ENCODE measurements at places on chromosomes 12 and 14.

GRCh38 chr12:102033991-102034745, 27.6 kb downstream of the WASHC3 start:
- DNase-seq: no peak

DNA sequence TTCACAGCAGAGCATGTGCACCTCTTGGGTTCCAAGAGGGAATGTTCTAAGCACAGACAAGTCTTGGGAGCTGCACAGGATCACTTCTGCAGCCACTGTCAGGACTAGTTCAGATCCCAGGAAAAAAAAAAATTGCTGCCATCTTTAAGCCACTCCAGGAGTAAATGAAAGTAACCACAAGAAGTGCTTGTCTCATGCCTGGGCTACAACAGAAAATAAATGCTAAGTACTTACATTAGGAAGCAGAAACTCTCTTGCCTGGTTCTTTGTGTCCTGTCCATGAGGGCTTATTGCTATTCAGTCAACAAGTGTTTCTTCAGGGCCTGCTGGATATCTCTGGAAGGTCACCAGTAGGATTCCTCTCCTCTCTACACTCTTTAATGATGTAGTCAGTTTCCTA, 176.1 kb downstream of the KTN1 start:
- DNase-seq: no peak

GRCh38 chr14:23694085-23694948, 58.2 kb downstream of the DHRS2 start:
- no peak for DNase-seq

GRCh38 chr12:10136637-10137205, 6.7 kb upstream of the CLEC7A start:
- no peak for DNase-seq

- no peak for DNase-seq
Observed at GRCh38 chr12:107027636-107028053, 40.7 kb upstream of the MTERF2 start.

- no peak for DNase-seq
Observed at GRCh38 chr12:120485961-120486881, 9.7 kb upstream of the DYNLL1 start.

- DNase-seq: no peak
Observed at GRCh38 chr14:57928732-57929131, 62.8 kb upstream of the SLC35F4 start.

DNA sequence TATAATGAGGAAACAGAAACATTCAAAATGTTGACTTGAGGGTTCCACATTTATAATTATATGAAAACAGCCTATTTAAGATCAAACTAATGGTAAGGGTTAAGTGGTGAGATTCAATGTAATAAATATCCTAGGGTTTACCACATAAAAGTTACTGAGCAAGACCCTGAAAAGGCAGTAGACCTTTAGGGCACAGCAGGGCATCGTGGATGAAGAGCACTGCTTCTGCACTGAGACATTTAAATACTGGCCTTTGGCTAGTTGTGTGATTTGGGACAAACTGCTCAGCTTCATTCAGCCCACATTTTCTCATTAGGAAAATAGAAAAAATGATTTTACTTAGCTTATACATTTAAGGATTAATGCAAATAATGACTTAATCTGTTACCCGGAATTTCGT, 42.0 kb downstream of the CNTN1 start:
- DNase-seq: no peak

DNA sequence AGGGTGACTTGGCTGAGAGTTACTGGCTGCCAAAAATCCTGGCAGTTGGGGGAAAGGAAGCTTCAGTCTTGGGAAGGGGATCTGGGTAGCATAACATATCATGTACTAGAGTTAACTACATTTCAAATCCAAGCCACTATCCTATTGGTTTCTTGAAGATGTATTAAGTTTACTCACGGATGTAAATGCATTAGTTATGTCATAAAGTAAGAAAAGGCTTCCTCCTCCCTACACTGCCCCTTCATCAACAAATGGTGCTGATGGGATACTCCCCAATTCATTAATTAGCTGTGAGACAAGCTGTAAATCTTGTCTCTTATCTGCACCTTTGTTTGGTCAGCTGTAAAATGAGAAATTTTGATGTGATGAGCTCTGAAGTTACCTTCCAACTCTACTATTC, 150.1 kb upstream of the SOX5 start:
- no peak for DNase-seq

- no peak for DNase-seq
Observed at GRCh38 chr12:123278101-123278627, 6.5 kb upstream of the CDK2AP1 start.

GRCh38 chr14:71117839-71118743, 210.8 kb downstream of the PCNX1 start:
- no peak for DNase-seq

DNA sequence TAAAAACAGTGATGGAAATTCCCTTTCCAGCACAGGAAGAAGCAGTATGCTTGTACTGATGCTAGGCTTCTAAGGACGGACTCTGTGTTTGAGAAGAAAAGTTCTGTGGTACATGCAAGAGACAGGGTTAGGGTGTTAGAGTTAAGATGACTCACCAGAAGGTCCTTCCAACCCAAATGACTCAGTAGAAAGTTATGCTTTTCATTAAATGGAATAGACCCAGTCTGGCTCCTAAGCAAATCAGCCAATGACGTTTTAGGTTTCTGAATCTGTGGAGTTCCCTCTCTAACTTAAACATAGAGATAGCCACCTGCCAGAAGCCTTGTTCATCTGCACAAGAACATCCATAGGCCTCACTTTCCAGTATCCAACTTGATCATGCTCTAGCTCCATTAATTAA, 5.7 kb downstream of the PTHLH start:
- no peak for DNase-seq

DNA sequence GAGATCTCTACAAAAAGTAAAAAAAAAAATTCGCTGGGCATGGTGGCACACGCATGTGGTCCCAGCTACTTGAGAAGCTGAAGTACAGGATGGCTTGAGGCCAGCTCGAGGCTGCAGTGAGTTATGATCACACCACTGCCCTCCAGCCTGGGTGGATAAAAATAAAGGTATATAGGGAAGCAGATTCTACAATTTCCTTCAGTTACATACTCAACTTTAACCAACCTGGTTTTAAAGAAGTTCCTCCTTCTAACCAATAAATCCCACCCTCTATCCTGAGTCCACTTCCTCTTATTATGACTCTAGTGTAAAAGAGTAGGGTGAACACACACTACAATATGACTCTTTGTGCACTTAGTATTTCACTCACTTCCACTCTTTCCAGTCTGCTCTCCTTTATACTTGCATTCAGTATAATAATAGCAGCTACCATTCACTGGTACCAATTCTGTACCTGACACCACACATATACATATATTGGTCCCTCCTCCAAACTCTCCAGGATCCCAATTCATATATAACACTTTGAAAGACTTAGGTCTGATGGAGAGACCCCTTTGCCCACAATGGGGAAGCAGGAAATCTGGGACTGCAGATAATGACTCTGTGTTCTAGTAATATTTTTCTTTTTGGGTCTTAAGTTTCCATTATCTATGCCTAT, 2.3 kb downstream of the ARF3 start:
- DNase-seq: no peak

DNA sequence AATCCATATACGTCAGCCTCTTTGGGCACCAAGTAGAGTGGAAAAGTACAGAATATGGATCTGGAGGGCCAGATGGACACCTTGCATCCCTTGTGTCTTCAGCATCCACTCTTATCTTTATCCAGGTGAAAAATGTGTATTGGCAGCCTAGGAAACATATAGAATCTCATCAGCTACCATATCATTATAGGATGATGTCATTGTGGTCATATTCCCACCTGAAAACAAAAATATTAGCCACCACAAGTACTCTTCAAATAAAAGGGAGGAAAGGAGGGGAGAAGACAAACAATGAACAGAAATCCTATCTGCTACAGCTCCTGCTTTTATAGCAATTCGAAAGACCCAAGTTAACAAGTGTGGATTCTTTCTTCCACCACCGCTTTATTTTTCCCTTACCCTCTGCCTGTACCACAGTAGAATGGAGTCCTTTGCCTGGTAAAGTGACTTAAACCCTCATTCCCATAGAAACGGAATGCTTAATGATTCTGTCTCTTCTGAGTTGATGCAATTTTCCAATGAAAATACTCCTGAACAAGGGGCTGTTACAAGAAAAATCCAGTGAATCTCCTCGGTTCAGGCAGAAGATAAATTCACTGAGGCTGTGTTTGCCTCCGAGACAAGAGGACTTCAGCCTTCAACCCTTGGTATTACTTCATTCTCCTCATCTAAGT, 13.8 kb upstream of the IL26 start:
- DNase-seq: no peak

GRCh38 chr12:24728366-24728765, 220.5 kb downstream of the BCAT1 start:
- DNase-seq: no peak

DNA sequence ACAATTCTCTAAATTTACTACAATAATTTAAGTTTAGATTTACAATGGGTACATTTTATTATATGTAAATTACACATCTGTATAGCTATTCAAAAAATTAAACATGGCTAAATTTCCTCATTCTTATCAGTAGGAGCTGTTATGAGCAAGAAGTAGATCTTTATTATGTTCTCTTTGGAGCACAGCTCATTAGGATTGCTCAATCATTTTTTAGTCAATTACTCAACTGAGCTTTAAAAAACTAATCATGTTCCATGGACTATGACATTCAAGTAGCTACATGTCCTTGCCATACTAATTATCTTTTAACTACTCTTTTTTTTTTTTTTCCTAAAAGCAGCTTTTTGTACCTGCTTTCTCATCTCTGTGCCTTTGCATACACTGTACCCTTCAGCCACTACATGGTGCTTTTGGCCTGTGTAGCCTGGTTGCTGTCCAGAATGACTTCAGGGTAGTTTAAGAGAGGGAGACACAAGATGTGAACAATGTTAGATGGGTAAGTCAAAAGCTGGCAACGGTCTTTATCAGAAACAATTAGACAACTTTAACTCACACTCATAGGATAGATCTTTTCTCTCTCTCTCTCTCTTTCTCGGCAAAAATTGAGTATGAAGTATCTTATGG, 69.0 kb downstream of the SSPN start:
- DNase-seq: no peak

DNA sequence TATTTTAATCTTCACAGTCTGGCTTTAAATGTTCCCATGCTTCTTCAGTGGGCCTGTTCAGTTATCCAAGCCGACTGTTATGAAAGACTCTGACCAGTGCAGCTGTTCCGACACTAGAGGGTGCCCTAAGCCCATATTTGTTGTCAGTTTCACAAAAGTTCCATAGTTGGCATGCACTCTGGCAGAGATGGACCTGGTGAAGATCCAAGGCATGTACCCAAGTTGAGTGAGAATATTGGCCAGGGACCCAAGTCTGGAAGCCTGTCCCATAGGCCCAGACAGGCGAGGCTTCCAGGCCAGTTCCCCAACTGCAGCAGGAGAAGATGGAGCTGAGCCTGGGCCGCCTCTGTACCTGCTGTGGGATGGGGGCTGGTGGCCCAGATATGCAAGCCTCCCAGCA, 27.4 kb upstream of the GUCY2C start:
- peak; percentile 52 for DNase-seq

DNA sequence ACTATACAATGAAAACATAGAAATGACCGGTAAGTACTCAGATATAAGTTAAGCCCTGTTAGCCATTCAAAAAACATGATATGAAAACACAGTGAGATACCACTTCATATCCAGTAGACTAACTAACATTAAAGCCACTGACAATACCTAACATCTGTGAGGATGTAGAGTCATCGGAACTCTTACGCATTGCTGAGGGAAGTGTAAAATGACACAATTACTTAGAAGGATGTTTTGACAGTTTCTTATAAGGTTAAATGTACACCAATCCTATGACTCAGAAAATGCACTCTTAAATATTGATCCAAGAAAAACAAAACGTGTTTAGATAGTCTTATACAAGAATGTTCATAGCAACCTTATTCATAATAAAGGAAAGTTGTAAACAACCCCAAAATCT, 782.9 kb downstream of the BCL11B start:
- DNase-seq: no peak

- DNase-seq: no peak
Observed at GRCh38 chr14:38290601-38291188, 34.8 kb upstream of the CLEC14A start.

DNA sequence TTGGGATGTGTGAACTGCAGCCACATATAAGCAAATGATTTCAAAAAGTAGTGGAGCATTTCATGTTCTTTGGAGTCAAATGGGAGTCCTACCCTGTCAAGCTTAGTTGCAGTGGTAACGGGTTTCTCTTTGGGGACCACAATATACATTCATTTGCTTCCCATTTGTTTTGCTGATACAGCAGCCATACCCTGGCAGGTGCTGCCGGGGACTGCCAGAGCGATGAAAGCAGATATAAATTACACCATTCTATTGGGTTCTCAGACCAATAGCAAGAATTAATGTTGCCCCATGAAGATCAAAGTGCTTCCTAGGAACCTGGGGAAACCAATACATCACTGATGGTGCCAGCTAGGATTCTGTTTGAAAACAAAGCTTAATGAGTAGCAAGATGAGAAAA, 1621.5 kb upstream of the FLRT2 start:
- DNase-seq: no peak

DNA sequence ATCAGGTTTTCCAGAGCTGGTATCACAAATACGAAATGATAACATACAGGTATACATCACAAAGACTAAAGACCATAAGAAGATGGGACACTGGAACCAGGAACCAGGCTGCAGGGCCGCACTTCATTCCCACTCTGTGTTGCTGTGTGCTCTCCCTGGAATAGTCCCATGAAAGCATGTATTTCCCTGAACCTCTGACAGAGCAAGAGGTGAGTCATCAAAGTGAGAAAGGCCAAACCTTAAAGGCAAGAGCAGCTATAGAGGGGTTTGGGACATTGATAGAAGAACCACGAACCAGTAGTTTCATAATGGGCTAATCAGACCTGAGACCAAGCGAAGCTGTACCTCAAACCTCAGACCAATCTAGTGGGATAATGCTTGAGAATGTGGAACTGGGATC, 283.0 kb upstream of the PRKD1 start:
- no peak for DNase-seq

- no peak for DNase-seq
Observed at GRCh38 chr14:38212111-38212510, 4.4 kb downstream of the SSTR1 start.

- DNase-seq: no peak
Observed at GRCh38 chr12:77042833-77043232, 22.5 kb downstream of the E2F7 start.

GRCh38 chr12:121823101-121823726, 19.4 kb downstream of the SETD1B start:
- DNase-seq: no peak
